ENCODE measurements at places on chromosomes 1 and 21. TPM values are rescaled to one million over a fixed set of nuclear protein-coding genes. Genes with fewer than 3 reads are reported as not detected.

- DNase-seq = peak; percentile 23
Observed at GRCh38 chr1:160767395-160768294, 28.3 kb upstream of the LY9 start.

- no peak for DNase-seq
Observed at GRCh38 chr1:207398986-207399385, 55.1 kb upstream of the CR2 start.

- no peak for DNase-seq
Observed at GRCh38 chr21:31505975-31506374, 153.5 kb upstream of the SOD1 start.

GRCh38 chr1:27994060-27994459 is 34.3 kb downstream of the XKR8 start:
- DNase-seq = peak; percentile 35

DNA sequence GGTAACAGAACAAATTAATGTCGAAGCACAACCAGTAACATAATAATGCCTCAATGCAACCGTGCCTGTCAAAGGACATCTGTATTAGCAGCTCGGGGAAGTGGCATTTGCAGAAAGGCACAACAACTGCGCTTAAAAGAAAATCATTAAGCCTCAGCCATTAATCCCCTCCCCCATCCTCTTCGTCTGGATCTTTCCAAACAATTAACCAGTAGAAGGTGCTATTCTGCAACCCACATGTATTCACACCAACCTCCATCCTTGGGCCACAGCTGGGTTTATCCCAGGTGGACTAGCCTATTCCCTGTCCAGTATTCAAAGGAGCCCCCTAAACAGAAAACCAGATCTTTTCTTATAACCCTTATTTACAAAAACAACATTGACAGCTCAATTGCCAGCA is 2.6 kb downstream of the RERE start:
- no peak for DNase-seq

GRCh38 chr1:79920960-79921669 is 914.6 kb upstream of the ADGRL4 start:
- DNase-seq = no peak

DNA sequence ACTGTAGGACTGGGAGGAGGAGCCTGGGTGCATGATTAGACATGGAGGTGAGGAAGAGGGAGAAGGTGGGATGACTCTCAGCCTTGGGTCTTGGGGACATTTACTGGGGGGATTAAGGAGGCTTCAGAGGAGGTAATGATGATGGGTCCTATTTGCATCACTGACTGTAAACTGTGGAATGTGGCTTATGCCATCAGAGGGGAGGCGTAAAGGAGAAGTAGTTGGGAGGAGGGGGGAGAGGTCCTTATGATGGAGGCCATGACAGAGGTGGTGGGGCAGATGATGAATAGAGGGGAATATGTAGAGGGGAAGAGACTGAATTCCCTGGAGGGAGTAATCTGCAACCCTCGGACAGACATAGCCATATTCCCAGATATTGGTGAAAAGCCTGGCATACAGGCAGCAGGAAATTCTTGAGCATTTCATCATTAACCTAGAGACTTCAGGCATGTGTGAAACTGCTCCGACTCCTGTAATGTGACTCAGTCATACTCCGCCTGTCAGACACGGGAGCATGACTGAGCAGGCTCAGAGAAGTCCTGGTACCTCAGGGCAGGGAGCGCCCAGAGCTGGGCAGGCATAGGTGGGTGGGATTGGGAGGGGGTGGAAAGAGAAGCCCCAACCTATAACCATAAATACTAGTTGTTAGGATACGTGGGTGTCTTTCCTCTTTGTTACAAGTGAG is 8.0 kb upstream of the LCE5A start:
- DNase-seq = peak; percentile 5

DNA sequence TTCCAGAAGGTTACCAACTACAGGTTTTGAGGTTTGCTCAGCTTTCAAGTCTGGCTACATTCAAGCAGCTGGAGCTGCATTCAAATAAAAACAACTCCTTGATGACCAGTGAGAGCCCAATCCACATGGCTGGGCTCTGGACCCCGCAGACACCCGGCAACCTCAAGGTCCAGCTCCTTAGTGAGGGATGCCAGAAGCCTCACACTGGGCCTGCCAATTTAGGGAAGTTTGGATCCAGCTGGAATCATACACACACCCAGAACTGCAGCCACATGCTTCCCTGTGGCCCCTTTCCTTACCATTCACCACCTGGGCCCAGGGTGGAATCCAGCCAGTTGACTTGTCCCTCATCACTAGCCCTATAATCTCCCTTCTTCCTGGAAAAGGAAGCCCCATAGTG is 123.7 kb downstream of the UBE2U start:
- DNase-seq = no peak

- DNase-seq = peak; percentile 79
Observed at GRCh38 chr1:116855773-116856201, 53.9 kb upstream of the PTGFRN start.

DNA sequence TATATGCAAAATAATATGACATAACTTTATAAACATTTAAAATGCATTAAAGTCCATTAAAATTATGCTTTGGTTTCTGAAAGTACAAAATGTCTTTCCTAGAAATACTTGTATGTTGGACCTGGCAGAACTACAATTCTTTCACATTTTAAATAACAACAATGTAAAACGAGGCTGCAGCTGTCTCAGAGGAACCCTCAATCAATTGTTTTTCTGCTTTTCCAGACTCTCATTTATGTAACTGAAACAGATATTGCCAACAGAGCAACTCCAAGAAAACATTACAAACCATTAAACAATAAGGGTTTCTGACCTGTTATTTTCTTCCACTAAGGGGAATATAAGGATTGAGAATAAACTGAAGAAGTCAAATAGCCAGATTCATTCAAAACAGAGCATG is 1193.4 kb downstream of the NCAM2 start:
- no peak for DNase-seq

DNA sequence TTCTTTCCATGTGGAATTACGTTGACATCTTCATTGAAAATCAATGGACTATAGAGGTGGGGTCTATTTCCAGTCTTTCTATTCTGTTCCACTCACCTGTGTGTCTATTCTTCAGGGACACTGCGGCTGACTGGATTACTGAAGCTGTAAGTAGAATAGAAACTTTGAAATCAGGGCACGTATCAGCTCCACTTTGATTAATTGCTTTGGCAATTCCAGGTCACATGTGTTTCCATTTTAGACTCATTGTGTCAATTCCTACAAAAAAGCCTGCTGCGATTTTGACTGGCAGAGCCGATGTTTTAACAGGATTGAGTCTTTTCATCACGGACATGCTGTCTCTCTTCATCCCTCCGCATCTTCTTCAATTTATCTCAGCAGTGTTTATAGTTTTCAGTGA is 20.9 kb upstream of the RNF223 start:
- DNase-seq = no peak

DNA sequence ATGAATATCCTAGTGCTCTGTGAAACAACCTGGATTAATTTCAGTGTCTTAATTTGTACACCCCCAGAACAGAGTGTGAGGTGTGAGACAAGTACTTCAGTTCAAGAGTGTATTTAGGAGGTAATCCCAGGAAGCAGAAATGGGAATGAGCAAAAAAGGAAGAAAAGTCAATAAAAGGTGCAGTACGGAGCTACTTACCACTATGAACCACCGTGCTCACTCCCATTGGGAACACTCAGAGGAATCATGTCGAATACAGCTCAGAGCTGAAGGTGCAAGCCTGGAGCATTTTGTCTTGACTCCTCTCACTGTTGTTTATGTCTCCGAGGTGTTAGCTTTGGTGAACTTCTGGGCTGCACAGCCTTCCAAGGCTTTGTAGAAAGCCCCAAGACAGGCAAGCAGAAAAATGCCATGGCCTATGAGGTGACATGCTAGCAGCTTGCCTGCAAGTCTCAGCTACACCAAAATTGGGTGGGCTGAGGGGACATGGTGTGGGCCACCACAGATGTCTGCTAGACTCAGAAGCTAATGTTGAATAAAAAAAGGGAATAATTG is 7.4 kb upstream of the SVBP start:
- no peak for DNase-seq

HSD17B7 gene
- total RNA-seq = 16.9 TPM

ATAD3A gene
- 7.9 TPM for total RNA-seq

LCE2A gene
- not detected for total RNA-seq

LMOD1 gene
- total RNA-seq = 213 TPM

Measured in umbilical cord (tissue), 2 donors.